ENCODE measurements at places on chromosomes 11 and 22. TPM values are rescaled to one million over a fixed set of nuclear protein-coding genes. Genes with fewer than 3 reads are reported as not detected.
A peak's percentile ranks its signal among the peaks of the same experiment; 100 is the strongest.

The NDUFC2 gene
- 711 TPM for polyA plus RNA-seq

The LRRC32 gene
- polyA plus RNA-seq = 0.58 TPM

The OR4D5 gene
- polyA plus RNA-seq = not detected

The C11orf16 gene
- 0.31 TPM for polyA plus RNA-seq

The MAJIN gene
- not detected for polyA plus RNA-seq

The NAALAD2 gene
- 3.4 TPM for polyA plus RNA-seq

The KRTAP5-9 gene
- polyA plus RNA-seq = not detected

The WNT11 gene
- 0.44 TPM for polyA plus RNA-seq

The BTBD18 gene
- polyA plus RNA-seq = 0.31 TPM

The TMEM121B gene
- polyA plus RNA-seq = 2.0 TPM

The MAPK8IP2 gene
- polyA plus RNA-seq = 0.15 TPM

The EHBP1L1 gene
- polyA plus RNA-seq = 1.4 TPM

The SYT7 gene
- 1.6 TPM for polyA plus RNA-seq

The LRP4 gene
- polyA plus RNA-seq = 6.0 TPM

The DMC1 gene
- polyA plus RNA-seq = 18.5 TPM

The FAM111B gene
- 28.2 TPM for polyA plus RNA-seq

The SCN4B gene
- polyA plus RNA-seq = 0.45 TPM

The TAGLN gene
- 86.8 TPM for polyA plus RNA-seq

The PTGDR2 gene
- 0.57 TPM for polyA plus RNA-seq

- DNase-seq = peak; percentile 87
These were observed 25.9 kb upstream of the ATXN10 start for GRCh38 chr22:45645526-45646414.

- no peak for DNase-seq
These were observed 640 bp upstream of the VSIG10L2 start for GRCh38 chr11:125945011-125945796.

DNA sequence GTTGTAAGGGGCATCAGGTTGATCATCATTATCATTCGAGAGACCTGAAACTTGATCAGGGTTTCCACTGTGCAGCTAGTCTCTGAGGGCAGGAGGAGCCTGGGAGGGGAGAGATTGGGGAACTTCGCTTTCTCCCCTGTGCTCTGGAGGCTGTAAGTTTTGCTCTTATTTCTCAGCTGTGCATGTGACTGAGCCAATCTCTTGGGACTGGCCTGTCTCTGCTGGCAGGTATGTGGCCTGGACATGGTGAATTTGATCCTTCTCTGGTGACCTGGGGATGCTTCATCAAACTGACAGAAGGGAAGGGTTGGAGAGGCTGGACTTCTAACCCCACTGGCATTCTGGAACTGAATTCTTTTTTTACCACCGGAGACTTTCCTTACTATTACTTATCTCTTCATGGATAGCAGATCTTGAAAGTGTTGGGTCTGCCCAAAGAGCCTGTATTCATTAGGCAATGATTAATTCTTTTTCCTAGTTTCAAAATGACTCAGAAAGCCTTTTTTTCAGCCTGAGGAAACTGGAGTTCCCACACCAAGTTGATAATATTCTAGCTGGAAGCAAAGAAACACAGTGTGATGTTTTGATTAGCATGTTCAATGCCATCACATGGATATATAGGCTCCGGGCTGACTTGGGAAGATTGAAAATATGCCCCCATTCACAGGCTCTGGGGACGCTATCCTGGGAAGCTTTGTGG, 36.5 kb downstream of the TSPAN18 start:
- DNase-seq = no peak

- DNase-seq = no peak
These were observed 34.3 kb downstream of the USP28 start for GRCh38 chr11:113840932-113841664.

GRCh38 chr11:79157738-79158137, 283.1 kb downstream of the TENM4 start:
- no peak for DNase-seq

- no peak for DNase-seq
These were observed 15.9 kb upstream of the GRAMD4 start for GRCh38 chr22:46604306-46604690.

GRCh38 chr22:40346185-40347118, at the start of gene ADSL:
TSS of gene ADSL (plus strand) at chr22:40346500. CDS start at chr22:40346559, 59 bp downstream.
- DNase-seq = peak; percentile 94

- DNase-seq = no peak
These were observed 22.5 kb upstream of the WNT11 start for GRCh38 chr11:76228875-76229149.

DNA sequence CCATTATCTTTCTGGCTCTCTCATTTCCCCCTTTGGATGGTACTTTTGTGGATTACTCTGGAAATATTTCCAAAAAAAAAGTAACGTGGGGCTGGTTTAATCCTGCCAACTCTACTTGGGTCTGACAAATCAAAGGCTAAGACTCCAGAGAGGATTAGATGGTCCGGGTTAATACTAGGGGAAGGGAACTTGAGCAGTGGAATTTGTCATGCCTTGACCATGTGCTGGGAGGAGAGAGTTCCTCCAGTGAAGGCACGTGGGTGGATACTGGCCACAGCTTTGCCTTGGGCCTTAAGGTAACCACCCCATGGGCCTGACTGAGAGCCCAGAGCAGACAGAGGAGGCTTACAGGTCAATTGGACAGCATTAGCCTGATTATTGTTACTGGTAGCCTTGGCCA, 120.3 kb downstream of the NAV2 start:
- no peak for DNase-seq

GRCh38 chr11:128696941-128697340, 3.1 kb downstream of the FLI1 start:
- DNase-seq = no peak

DNA sequence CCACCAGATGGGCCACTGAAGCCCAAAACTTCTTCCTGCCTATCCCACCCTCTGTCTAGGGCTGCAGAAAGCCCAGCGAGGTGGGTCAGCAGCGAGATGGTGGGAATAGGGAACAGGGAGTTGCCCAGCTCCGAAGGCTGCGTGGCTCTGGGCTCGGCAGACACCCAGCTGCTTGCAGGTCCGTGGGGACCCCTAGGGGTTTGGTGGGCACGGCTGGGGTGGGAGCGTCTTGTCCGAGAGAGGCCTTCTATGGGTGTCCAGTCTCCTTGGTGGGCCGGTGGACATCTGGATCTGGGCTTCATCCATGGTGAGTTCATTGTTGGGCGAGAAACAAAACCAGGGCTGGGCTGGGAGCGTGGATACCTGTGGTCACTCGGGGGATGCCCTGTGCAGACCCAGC, 1211.0 kb downstream of the BRD1 start:
- DNase-seq = no peak

DNA sequence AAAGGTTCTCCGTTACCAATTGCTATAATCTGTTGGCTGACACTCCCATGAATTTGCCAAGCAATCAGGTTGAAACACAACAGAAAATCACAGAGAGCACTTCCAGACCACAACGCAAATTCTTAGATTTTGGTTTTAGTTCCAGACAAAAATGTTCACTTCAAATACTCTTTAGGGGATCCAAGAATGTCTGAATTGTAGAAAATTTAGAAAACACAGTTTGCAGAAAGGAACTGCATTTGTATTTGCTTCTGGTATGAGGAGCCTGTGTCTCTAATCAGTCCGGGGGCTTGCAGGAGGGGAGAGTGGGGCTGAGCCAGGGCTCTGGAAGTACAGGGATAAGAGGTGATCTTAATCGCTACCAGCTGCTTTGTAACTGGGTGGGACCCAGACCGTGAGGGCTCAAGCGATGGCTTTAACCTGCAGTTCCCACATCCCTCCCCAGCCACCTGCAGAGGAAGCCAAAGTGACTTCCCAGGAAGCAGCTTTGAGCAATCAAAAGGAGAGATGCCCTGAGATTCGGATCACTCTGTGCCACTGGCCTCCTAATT, 18.7 kb downstream of the SCUBE2 start:
- DNase-seq = no peak

GRCh38 chr11:111307472-111308108, 9.2 kb downstream of the POU2AF3 start:
- DNase-seq = no peak

DNA sequence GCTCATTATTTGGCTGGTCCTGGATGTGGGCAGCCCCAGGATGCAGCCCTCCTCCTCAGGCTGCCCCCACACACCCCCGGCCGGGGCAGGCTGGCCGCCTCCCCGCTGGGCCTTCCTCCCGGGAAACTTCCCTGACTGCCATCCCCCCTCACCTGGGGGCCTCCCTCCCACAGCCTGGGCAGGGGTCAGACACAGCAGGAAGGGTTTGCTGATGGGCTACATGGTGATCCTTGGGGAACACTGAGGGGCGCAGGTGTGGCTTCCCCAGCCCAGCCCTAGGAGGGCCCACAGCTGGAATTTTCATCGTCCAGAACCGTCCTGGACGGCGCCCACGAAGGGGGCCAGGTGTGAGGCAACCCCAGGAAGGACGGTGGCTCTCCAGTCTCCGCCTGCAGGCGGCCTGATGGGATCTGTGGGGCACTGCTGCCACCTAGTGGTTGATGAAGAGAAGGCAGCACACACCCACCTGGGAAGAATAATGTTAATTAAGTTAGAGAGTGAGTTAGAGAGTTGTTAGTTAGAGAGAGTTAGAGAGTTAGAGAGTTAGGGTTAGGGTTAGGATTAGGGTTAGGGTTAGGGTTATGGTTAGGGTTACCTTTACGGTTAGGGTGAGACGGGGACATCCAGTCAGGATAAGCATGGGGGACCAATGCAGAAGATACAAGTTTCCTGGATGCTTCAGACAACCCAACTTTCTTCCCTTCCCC, 75.9 kb upstream of the PRR5 start:
- peak; percentile 78 for DNase-seq

DNA sequence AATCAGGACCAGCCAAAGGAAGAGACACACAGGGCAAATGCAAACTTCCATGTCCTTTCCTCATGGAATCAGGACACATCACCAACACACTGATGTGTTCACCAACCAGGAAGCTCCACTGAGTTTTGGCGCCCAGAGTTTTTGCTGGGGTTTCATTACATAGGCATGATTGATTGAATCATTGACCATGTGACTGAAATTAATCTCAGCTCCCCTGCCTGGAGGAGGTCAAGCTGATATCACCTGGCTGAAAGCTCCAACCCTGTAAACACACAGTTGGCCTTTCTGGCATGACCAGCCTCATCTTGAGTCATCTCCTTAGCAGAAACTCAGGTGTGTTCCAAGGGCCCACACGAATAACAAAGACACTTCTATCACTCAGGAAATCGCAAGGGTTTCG, 133.2 kb downstream of the TRIM29 start:
- DNase-seq = no peak

GRCh38 chr11:100753172-100753543, 66.1 kb downstream of the ARHGAP42 start:
- peak; percentile 87 for DNase-seq

GRCh38 chr11:88464528-88464927, 127.0 kb upstream of the CTSC start:
- no peak for DNase-seq

DNA sequence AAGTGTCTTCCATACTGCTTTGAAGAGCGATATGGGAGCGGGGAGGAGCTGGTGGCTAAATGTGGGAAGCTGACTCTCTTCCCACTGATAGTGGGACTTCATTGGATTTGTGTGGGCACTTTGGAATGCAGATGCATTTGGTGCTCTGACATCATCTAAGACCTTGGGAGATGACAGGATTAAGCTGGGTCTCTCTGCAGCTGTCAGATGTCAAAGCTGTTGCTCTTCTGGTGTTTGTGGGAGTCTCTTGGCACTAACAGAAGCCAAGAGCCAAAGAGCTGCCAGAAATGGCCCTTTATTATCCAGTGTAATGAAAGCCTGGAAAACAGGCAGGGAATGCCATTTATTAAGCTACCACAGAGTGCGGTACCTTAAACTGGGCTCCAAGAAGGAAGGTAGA, 20.6 kb downstream of the GRAMD1B start:
- DNase-seq = no peak

DNA sequence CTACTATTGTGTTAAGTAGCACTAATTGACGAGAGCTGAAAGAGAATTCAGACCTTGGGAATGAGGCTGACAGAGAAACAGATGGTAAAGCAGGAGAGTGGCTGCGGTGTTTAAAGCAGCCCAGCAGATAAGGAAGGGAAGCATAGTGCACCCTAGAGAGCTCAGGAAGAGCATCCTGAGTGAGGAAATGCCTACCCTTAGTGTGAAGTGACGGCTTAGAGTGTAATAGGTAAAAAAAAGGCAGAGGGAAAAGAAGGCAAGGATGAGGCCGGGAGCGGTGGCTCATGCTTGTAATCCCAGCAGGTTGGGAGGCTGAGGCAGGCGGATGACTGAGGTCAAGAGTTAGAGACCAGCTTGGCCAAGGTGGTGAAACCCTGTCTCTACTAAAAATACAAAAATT, 22.4 kb upstream of the ETS1 start:
- DNase-seq = peak; percentile 47

DNA sequence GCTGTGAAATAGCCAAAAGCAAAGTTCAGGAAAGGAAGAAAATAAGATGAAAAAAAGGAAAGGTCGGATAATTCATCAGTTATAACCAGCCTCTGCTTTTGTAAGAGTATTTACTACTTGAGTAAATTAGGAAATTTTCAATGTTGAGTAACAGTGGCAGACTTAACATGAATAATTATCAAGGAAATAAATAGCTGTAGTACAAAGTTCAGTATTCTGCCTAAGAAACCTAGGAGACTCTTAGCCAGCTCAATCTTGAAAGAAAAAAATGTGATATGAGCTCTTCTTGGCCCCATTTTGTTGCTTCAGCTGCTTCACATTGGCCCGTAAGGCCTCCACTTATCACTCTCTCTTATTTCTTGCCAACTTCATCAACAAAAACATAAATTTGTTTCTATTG, 17.0 kb upstream of the DNAJB7 start:
- no peak for DNase-seq

GRCh38 chr22:44460691-44461375, 37.2 kb downstream of the RTL6 start:
- no peak for DNase-seq

- peak; percentile 62 for DNase-seq
These were observed 549.1 kb downstream of the INSC start for GRCh38 chr11:15663777-15664218.

- no peak for DNase-seq
These were observed 35.2 kb upstream of the CECR2 start for GRCh38 chr22:17334059-17334458.

DNA sequence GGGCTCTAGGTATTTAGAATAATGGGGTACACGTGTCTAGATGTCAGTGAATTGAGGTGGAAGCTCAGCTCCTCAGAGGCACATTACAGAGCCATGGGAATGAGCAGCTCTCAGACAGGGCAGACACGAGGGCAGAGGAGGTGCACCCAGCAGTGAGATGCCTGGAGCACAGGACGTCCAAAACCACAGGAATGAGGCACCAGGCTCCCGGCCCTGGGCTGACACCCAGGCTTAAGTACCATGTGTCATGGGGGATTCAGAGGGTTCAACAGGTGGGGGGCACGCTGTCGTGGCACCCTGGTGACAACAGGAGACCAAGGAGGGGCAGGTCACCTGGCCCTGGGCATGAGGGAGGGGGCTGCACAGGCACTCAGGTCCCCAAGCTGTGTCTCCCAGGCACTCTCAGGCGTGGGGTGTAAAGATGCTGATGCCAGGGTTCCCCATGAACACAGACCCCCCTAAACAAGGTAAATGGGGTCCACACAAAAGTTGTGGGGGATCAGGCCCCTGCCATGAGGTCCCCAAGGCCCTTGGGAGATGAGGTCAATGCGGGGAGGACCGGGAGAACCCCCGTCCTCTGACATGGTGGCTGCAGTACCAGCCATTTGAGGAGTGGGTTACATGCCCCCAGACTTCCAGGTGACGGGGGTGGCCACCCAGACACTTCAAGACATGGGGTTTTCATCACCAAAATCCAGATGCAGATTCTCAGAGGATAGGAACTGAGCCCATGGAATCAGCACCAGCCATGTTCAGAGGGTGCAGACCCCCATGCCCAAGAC, 5.6 kb upstream of the SYT8 start:
- DNase-seq = no peak

GRCh38 chr11:114162719-114163123, 103.2 kb downstream of the ZBTB16 start:
- no peak for DNase-seq
